ENCODE measurements at places on chromosomes 3 and 15.

GRCh38 chr3:12456441-12456840, 27.8 kb upstream of the TSEN2 start:
- no peak for DNase-seq

- no peak for DNase-seq
Observed at GRCh38 chr15:77221174-77221573, 150.3 kb upstream of the TSPAN3 start.

DNA sequence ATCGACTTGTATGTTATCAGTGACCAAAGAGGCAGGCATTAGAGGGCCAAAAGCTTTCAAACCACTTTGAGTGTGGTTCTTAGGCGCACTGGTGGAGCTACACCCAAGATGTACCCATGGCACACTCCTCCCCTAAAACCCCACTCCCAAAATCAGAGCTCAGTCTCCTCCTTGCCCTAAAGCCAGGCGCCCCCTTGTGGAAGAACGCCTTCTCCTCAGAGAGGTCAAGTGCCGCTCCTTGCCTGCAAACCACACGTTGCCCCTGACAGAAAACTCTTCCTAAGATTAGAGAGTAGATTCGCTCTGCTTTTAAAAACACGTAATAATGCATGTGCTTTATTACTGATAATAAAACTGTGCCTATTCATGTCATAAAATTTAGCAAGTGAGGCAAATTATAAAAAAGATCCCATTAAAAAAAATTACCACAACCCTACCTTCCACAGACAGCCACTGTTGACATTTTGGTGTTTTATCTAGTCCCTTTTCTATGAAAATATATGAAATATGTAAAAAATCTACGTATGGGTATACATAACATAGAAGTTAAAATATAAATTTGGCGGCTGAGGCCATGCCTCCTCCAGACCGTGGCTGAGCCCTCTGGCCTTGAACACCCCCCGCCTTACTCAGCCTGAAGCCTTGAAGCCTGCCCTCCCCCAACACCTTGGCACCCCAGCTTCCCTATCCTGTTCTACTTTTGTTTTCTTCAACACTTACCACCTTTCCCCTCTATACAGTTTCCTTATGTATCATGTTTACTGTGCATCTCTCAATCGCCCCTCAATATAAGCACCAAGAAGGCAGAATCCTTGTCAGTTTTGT, 33.5 kb downstream of the BCL2L10 start:
- DNase-seq, result peak; percentile 88

DNA sequence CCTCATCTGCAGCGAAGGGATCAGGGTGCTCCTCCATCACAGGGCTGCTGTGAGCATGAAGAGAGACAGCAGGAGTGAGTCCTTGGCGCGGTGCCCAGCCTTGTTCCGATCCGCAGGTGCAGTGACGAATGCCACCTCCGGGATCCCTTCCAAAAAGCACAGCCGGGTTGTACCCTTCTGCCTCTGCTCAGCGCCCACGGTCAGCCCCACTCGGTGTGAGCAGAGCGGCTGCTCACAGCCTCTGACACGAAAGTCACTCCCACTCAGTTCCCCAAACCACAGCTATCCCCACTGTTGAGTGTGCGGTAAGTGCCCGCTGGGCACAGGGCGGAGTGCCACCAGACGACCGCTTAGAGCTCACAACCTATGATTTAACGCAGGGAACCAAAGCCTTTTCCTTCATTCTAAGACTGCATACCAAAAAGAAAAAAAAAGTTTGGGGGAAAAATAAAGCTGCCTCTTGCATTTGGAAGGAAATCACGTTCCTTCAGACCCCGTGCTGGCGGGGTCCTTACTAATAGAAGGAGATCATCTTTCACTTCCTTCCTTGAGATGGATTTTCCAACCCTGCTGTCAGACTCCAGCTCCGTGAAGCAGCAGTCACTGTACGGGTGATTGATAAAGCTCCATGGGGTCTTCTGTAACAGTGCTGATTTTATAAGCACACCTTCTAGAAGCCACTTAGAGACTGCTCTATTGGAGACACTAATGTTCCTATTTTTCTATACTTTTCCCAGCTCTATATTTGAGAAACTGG, 34.7 kb upstream of the TUBGCP5 start:
- DNase-seq, result peak; percentile 13

DNA sequence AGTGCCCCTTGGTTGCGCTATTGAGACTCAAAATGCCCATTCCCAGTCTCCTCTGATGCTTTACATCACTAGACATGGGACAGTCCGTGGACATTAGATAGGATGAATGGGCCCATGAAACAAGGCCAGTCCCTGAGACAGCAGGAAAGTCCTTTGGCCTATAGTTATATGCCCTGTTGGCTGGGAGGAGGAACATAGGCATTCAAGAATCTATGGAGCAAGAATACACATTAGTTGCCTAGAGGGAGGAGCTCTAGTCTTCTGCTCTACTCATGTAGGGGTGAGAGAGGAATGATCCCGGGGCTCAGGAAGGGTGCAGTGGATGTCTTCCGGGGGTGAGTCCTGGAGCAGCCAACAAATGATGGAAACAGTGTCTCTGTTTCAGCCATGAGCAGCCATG, 58.0 kb upstream of the LRTM1 start:
- DNase-seq, result no peak

- no peak for DNase-seq
Observed at GRCh38 chr3:110261141-110261540, 810.5 kb upstream of the NECTIN3 start.

- DNase-seq, result peak; percentile 85
Observed at GRCh38 chr15:34691034-34691433, 63.8 kb downstream of the GJD2 start.

GRCh38 chr15:101431748-101432147, 57.8 kb downstream of the PCSK6 start:
- no peak for DNase-seq

GRCh38 chr3:78571486-78571885, 1196.3 kb downstream of the ROBO1 start:
- DNase-seq, result no peak

DNA sequence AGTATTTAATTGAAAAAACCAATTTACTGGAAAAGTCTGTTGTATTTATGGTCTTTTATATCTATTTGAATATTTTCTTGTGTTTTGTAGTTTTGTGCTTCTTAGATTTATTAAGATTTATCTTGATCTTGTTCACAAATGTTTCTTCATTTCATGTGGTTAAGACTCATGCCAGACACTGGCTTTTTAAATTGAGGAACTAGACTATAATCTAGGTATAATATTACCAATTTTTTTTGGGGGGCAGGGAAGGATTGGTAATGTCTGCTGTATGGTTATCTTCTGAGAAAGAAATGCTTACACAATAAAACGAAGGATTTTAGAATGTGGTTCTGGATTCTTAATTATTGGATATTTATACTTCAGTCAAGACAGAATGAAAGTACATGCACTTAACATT, 24.9 kb downstream of the AP4E1 start:
- DNase-seq, result peak; percentile 35

- DNase-seq, result no peak
Observed at GRCh38 chr15:95459273-95459672, 871.2 kb upstream of the NR2F2 start.

DNA sequence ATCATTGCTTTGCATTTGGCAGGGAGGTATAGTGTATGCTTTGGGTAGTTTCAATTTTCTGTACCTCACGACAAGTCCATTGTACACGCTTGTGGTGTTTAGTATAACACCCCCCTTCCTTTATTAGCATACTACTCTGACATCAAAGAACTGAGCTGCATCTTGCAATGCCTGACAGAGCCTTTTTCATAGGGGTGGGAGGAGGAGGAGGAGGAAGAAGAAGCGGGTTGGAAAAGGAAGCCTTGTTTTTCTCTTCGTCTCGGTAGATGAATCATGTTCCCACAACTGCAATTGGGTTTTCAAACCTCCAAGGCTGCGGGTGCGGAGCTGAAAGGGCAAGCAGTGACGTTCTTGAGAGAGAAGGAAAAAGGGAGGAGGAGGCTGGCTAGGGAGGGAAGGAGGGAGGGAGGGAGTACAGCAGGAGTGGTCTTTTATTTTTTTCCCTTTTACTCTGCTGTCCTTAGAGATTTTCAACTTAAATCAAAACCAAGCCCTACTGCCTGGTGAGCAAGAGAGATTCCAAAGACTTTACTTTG, 175.7 kb downstream of the KLHL25 start:
- DNase-seq, result peak; percentile 95

- DNase-seq, result no peak
Observed at GRCh38 chr3:52393959-52394670, 50.8 kb downstream of the SEMA3G start.

GRCh38 chr3:41882956-41883355, 78.9 kb downstream of the ULK4 start:
- no peak for DNase-seq

DNA sequence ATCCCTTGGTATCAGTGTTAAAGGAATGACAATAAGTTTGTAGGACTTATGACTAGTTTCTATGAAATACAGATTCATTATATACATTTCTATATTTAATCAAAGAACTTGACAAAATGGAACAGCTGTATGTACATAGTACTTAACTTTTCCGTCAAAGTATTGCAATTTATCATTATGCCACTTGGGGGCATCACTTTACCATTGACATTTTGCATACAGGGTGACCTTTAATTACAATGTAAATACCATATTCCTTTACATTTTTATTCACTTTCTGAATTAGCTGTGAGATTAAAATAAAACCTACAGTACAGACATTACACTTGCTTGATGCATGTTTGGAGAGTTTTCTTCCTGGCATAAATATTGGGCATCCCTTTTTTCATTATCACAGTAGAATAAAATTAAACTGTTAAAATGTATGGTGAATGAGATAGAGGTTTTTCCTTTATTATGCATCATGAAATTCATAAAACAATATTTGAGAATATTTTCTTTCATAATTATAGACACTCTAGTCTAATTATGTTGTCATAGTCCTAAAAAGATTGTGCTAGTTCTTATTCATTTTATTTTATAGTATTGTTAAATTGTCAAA, 6.9 kb downstream of the NEK11 start:
- peak; percentile 73 for DNase-seq

GRCh38 chr15:36815786-36816185, 236.4 kb downstream of the CDIN1 start:
- peak; percentile 51 for DNase-seq

- no peak for DNase-seq
Observed at GRCh38 chr15:63025460-63025859, 17.1 kb upstream of the TPM1 start.

DNA sequence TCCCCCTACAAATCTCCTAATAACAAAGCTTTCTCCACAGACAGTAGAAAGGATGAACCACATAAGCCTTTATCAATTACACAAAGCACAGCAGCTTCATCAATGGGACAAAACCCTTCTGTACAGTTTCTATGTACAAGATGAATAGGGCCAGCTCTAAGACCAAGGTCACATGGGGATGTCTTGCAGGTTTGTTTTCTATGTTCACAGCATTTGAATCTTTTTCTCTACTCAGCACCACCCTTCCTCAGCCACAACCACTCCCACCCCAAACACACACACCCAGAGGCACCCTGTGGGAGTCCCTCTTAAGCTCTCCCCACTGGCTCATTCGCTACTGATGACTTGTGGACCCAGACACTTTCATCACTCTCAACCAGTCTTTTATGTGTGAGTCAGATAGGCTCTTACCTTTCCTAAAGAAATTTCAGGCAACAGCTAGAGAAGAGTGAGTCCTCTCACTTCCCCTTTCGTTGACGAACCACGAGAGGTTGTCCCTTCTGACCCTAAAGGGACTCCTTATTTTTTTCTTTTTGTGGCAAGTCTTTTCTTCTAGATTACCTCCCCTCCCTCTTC, 57.9 kb downstream of the ARHGAP31 start:
- DNase-seq, result peak; percentile 80

GRCh38 chr3:20456511-20456910, 270.5 kb upstream of the SGO1 start:
- DNase-seq, result no peak

DNA sequence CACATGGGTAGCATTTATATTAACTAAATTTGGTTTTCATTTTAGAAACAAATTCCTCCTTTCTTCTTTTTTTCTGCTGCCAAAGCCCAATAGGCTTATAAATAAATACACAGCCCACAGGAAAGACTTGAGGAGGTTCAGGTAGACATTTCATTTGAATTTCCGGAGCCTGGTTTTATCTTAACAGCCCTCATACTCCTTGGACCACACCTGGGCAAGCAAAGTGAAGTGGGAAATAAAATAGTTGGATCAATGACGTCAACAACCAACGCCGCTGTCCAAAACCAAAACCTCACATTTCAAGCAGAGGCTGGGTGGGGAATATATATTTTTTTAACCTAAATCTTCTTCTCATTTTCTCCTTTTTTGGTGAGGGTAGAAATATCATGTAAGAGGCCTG, 53.2 kb downstream of the RFTN1 start:
- no peak for DNase-seq

DNA sequence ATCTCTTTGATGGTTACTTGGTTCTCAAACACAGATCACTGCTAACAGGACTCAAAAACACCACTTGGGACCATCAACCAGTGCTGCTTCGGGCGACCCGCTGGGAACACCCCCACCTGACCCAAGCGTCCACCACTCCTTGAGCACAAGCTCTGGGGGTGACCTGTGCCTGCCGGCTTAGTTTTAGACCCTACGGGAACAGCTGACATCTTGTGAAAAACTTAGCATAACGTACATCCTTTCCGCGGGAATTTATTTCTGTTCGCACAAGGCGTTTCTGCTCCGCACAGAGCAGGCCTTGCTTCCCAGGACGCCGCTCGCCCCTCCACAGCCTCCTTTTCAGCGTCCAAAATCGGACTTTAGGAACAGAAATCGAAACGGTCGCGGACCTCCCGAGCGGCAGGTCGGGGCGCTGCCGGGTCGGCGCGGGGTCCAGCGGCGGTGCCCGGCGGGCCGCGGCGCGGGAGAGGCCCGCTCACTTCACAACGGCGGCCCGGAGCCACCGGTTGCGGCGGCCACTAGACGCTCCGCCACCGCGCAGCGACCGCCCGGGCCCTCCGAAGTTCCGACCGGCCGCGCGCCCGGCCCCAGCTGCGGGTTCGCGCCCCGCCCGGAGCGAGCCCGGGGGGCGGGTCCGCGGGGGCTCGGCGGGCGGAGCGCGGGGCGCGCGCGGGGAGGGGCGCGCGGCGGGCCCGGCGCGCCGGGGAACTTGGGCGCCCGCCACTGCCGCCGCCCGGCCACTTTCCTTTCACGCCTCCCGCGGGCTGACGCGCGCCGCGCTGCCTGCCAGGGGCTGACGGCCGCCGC, 959 bp downstream of the SFMBT1 start:
- DNase-seq, result peak; percentile 80

GRCh38 chr3:187896646-187897045, 151.4 kb upstream of the BCL6 start:
- DNase-seq, result no peak

DNA sequence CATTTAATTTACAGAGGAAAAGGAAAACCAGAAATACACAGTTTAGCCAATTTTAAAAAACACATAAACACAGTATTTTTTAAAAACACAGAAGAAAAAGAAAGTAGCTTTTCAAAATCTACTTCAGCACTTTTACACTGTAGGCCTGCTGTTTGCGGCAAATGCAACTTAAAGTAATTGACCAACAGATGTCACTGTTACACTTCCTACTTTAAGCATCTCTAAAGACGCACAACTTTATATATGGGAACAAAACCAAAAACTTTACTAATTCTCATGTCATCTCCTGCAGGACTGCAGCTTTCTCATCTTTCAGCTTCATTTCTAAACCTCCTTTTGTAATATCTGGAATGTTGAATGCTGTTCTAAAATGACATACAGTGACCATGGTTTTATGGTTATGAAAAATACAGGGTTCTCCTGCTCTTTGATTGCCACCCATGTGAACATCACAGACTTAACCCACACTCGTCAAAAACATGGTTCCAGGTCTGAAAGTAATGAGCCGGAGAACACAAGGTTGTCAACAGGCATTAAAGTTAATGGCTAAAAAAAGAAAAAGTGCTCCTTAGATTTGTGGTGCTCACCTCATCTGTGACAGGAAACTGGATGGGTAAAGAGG, 107.9 kb downstream of the FMN1 start:
- DNase-seq, result peak; percentile 73

GRCh38 chr3:10322352-10322710, 1.4 kb upstream of the SEC13 start:
- DNase-seq, result peak; percentile 42
